CD4-positive, CD25-positive, alpha-beta regulatory T cell (primary cell): ENCODE measurements at places on chromosomes 4 and X. TPM values are rescaled to one million over a fixed set of nuclear protein-coding genes. Genes with fewer than 3 reads are reported as not detected.

- DNase-seq, result no peak
- no peaks in the 10 kb centered on the region for H3K27me3 ChIP-seq
Measured at GRCh38 chrX:122863067-122863466, 321.0 kb upstream of the GRIA3 start.

DNA sequence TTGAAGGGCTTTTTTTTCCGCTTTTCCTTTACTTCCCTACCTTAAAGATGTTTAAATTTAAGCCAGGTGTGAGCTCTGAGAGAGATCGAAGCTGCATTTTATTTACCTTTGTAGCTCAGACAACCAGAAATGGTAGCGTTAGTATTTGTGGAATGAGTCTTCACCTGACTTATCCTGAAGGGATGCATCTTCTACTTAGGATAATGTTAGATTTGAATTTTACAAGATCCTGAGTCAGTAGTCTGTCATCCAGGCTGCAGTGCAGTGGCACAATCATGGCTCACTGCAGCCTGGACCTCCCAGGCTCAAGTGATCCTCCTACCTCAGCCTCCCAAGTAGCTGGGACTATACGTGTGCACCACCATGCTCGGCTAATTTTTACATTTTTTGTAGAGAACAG is 26.2 kb downstream of the TMSB4X start:
- peaks cover 80% of the 10 kb centered on the region for H3K4me1 ChIP-seq
- peak overlapping the region; percentile 79 for H3K4me3 ChIP-seq
- H3K27me3 ChIP-seq, result no peaks in the 10 kb centered on the region
- peak overlapping the region; percentile 81 for H3K27ac ChIP-seq
- no peak for DNase-seq
- H3K36me3 ChIP-seq, result no peaks in the 10 kb centered on the region

GRCh38 chr4:88308587-88308986 is 24.2 kb upstream of the PPM1K start:
- H3K4me3 ChIP-seq, result no peak overlapping the region
- peaks cover 16% of the 10 kb centered on the region for H3K27me3 ChIP-seq
- no peak overlapping the region for H3K27ac ChIP-seq
- no peaks in the 10 kb centered on the region for H3K36me3 ChIP-seq
- DNase-seq, result no peak

- no peak overlapping the region for H3K4me3 ChIP-seq
- DNase-seq, result no peak
- no peaks in the 10 kb centered on the region for H3K36me3 ChIP-seq
- no peak overlapping the region for H3K27ac ChIP-seq
Measured at GRCh38 chr4:14529653-14530052, 472.6 kb upstream of the CPEB2 start.

GRCh38 chr4:2804973-2805501 is 12.2 kb downstream of the SH3BP2 start:
- no peak overlapping the region for H3K4me3 ChIP-seq
- no peak overlapping the region for H3K27ac ChIP-seq
- DNase-seq, result no peak
- no peaks in the 10 kb centered on the region for H3K27me3 ChIP-seq
- H3K4me1 ChIP-seq, result peaks cover 18% of the 10 kb centered on the region
- no peaks in the 10 kb centered on the region for H3K36me3 ChIP-seq

GRCh38 chr4:26663888-26664287 is 80.0 kb downstream of the TBC1D19 start:
- H3K36me3 ChIP-seq, result peaks cover 7% of the 10 kb centered on the region
- DNase-seq, result no peak
- H3K27me3 ChIP-seq, result no peaks in the 10 kb centered on the region
- no peaks in the 10 kb centered on the region for H3K4me1 ChIP-seq
- no peak overlapping the region for H3K27ac ChIP-seq

GRCh38 chr4:40055863-40056715 is 561 bp upstream of the N4BP2 start:
- H3K4me1 ChIP-seq, result peaks cover 37% of the 10 kb centered on the region
- no peak for DNase-seq
- peak overlapping the region; percentile 80 for H3K4me3 ChIP-seq
- no peaks in the 10 kb centered on the region for H3K27me3 ChIP-seq
- H3K36me3 ChIP-seq, result no peaks in the 10 kb centered on the region

DNA sequence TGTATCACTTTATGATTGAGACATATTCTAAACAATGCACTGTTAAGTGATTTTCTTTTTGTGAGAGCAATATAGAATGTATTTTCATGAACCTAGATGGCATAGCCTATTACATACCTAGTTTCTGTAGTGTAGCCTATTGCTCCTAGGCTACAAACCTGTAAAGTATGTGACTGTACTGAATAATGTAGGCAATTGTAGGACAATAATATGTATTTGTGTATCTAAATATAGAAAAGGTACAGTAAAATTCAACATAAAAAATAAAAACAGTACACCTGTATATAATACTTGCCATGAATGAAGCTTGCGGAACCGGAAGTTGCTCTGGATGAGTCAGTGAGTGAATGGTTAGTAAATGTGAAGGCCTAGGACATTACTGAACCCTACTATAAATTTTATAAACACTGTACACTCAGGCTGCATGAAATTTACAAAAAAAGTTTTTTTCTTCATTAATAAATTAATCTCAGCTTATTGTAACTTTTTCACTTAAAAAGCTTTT is 106.7 kb downstream of the VSIG4 start:
- H3K4me3 ChIP-seq, result no peak overlapping the region
- DNase-seq, result no peak
- no peaks in the 10 kb centered on the region for H3K36me3 ChIP-seq
- no peaks in the 10 kb centered on the region for H3K27me3 ChIP-seq

- H3K27ac ChIP-seq, result no peak overlapping the region
- no peak overlapping the region for H3K4me3 ChIP-seq
- H3K4me1 ChIP-seq, result no peaks in the 10 kb centered on the region
- H3K27me3 ChIP-seq, result no peaks in the 10 kb centered on the region
- no peak for DNase-seq
Measured at GRCh38 chr4:24363751-24364150, 220.6 kb downstream of the DHX15 start.

DNA sequence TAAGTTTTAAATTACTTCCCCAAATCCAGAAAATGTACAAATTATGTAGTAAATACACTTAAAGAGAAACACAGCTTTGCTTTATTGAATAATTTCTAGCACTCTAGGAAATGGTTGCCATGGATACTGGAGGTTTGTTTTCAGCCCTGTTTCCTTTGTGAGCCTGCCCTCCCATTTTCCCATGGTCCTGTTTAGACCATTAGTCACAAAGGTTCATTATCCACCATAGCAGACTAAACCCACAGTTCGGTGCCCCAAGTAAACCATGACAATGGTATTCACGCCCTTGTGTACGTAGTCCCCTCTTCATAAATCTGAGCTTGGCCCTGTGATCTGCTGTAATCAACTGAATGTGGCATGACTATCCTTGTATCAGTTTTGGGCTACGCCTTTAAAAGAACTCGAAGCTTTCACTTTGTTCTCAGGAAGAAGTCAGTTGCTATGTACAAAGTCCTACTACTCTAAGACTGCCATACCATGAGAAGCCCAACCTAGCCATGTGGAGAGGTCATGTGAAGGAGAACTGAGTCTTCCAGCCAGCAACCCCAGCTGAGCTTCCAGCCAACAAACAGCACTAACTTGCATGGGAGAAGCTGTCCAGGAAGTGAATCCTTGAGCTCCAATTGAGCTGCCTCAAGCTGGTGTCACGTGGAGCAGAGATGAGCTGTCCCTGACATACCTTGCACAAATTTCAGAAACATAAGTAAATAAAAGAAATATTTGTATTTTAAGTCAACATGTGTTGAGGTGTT is 300.4 kb downstream of the LDB2 start:
- H3K36me3 ChIP-seq, result no peaks in the 10 kb centered on the region
- no peak overlapping the region for H3K4me3 ChIP-seq
- no peaks in the 10 kb centered on the region for H3K27me3 ChIP-seq
- H3K4me1 ChIP-seq, result no peaks in the 10 kb centered on the region
- no peak for DNase-seq

DNA sequence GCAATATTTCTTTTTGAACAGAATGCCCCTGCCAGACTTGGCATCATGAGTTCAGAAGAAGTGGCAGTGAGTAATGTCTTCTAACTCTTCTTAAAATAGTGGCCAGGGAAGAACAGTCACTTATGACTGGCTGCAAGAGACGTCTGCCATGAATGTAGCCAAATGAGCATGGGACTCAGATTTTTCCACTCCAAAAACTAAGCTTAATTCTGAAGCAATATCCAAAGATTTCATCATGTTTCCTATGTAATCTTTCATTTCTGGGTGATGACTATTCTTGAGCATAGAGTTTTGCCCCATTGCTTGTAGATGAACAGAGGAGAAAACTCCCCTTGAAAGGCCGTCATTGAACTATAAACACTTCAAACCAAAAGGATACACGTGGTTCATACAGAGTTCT is 11.8 kb downstream of the AMBN start:
- H3K27ac ChIP-seq, result no peak overlapping the region
- no peaks in the 10 kb centered on the region for H3K4me1 ChIP-seq
- no peak for DNase-seq
- H3K27me3 ChIP-seq, result no peaks in the 10 kb centered on the region
- no peak overlapping the region for H3K4me3 ChIP-seq

DNA sequence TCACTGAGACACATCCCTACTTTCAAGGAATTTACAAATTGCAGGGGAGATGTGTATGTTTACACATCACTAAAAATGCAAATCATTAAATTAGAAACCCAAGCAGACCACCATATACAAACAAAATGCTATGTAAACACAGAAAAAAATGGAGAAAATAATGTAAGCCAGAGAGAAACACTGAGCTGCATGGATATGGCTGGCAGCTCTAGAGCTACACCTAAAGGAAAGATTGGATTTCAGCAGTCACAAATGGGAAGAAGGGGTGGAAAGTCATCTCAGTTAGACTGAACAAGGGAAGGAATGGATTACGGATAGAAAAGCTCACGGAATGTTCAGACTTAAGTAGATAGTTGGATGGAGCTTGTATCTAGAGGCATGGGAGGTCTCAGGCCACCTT is 186.3 kb downstream of the MOSPD2 start:
- no peaks in the 10 kb centered on the region for H3K4me1 ChIP-seq
- no peak for DNase-seq
- no peaks in the 10 kb centered on the region for H3K27me3 ChIP-seq
- no peaks in the 10 kb centered on the region for H3K36me3 ChIP-seq
- no peak overlapping the region for H3K4me3 ChIP-seq

DNA sequence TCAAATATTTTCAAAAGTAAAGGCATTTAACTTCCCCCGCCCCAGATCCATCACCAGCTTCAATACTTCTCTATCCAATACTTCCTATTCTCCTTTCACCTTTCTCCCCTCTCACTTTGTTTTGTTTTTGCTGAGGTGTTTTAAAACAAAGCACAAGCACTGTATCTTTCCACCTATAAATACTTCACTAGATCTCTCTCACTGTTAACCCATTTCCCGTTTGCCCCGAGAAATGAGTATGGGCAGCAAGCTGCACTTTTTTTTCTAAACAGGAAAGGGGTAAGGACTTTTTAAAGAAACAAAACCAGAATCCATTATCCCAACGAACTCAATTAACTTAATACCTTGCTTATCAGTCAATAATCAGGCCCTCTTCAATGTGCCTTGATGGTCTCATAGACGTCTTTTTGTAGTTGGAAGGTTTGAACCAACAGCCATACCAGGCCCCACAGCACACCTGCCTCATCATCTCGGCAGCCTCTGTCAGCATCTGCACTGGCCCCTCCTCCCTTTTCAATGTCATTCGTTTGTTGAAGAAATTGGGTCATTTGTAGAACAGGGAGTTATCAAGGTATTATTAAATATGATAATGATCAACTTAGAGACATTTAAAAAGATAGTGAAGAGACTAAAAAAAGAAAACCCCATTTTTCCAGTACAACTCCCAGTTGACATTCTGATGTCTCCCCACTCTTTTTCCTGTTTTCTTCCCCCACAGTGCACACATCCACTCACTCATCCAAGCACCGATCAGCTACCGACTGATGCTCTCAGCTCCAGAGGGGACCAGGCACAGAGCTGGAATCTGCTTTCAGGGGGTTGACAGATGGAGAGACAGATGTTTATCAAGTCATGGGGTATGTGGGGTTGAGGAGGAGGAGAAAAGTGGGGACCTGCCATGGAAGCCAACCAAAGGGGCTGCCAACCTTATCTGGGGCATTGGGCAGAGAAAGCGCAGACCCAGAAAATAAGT is 25.8 kb downstream of the CRMP1 start:
- H3K27me3 ChIP-seq, result no peaks in the 10 kb centered on the region
- H3K27ac ChIP-seq, result no peak overlapping the region
- H3K36me3 ChIP-seq, result no peaks in the 10 kb centered on the region
- H3K4me1 ChIP-seq, result peaks cover 20% of the 10 kb centered on the region

GRCh38 chr4:109915385-109916026 is 2.8 kb downstream of the EGF start:
- H3K27me3 ChIP-seq, result peaks cover 8% of the 10 kb centered on the region
- H3K4me1 ChIP-seq, result no peaks in the 10 kb centered on the region
- DNase-seq, result no peak
- no peaks in the 10 kb centered on the region for H3K36me3 ChIP-seq
- H3K27ac ChIP-seq, result no peak overlapping the region

GRCh38 chrX:151982222-151982621 is 7.7 kb upstream of the GABRE start:
- no peak overlapping the region for H3K27ac ChIP-seq
- H3K4me3 ChIP-seq, result no peak overlapping the region
- no peak for DNase-seq
- no peaks in the 10 kb centered on the region for H3K4me1 ChIP-seq
- H3K27me3 ChIP-seq, result no peaks in the 10 kb centered on the region

- DNase-seq, result no peak
- H3K27me3 ChIP-seq, result no peaks in the 10 kb centered on the region
- no peak overlapping the region for H3K27ac ChIP-seq
- no peaks in the 10 kb centered on the region for H3K36me3 ChIP-seq
- H3K4me3 ChIP-seq, result no peak overlapping the region
- H3K4me1 ChIP-seq, result no peaks in the 10 kb centered on the region
Measured at GRCh38 chrX:142266417-142266816, 61.3 kb upstream of the MAGEC2 start.

The MAGEA2 gene
- total RNA-seq, result not detected

The GABRG1 gene
- total RNA-seq, result not detected

The VSIG4 gene
- not detected for total RNA-seq

The ASMTL gene
- total RNA-seq, result 47.7 TPM

The ADD1 gene
- total RNA-seq, result 242 TPM

The VCX gene
- not detected for total RNA-seq

The CPLX1 gene
- 0.62 TPM for total RNA-seq

The HSPA4L gene
- total RNA-seq, result not detected

The EXOC1L gene
- not detected for total RNA-seq

The FGF13 gene
- total RNA-seq, result not detected

The RIPPLY1 gene
- not detected for total RNA-seq
